ENCODE measurements at places on chromosomes 5 and 9.

DNA sequence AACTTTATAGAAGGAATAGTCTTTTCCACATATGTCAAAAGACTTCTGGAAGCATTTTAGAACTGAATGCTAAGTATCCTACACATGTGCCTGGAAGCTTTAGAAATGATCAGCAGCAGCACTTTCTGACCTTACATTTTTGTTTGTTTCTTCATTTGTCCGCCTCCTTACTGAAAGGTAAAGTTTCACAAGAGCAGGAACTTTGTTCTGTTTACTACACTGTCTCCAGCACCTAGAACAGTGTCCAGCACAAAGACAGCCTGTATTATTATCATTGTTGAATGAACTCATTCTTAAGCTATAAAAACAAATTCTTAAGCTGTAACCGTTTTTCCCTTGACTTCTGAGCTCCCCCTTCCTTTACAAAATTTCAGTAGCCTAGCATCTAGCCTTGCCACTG lies 14.8 kb downstream of the PIP5K1B start:
- DNase-seq = no peak

GRCh38 chr9:127264462-127265219 lies at the start of gene GARNL3:
TSS of gene GARNL3 (plus strand) at chr9:127264774. CDS start at chr9:127264878, 104 bp downstream.
- no peak for DNase-seq

DNA sequence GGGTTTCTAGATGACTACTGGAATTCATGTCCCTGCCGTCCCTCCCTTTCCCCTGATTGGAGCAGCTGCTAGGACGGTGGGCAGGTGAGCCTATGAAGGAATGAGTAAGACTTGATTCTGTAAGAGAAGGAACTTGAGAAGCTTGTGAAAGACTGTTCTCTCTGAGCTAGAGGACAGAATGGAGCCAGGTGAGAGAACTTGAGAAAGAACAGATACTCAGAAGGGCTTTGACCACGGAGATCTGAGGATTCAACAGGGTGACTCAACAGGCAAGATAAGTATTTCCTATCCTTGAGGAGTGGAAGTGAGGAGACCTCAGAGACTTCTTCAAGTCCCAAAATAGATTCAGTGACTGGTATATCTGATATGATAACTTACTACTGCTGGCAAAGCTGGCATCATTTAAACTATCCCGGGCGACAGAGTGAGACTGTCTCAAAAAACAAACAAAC lies 41.9 kb downstream of the HSDL2 start:
- peak; percentile 34 for DNase-seq

DNA sequence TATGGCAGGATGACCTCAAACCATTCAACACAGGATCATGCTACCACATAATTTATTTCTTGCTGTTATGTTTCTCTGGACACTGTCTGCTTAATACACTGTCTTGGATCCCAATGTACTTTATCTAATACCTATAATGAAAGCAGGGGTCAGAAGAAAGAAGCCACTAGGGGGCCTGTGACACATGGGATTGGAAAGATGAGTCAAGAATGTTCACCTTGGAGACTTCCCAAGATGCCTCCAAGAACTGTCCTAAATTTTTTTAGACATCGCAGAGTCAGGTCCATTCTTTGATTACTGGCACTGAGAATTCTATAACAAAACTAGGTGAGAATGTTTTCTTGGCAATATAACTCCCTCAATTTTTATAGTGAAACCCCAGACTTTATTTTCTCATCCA lies 305.8 kb upstream of the SMARCA2 start:
- DNase-seq = no peak

GRCh38 chr9:75422944-75423522 lies 334.7 kb downstream of the OSTF1 start:
- DNase-seq = no peak

GRCh38 chr5:2206293-2207108 lies 323.8 kb upstream of the IRX4 start:
- DNase-seq = no peak

DNA sequence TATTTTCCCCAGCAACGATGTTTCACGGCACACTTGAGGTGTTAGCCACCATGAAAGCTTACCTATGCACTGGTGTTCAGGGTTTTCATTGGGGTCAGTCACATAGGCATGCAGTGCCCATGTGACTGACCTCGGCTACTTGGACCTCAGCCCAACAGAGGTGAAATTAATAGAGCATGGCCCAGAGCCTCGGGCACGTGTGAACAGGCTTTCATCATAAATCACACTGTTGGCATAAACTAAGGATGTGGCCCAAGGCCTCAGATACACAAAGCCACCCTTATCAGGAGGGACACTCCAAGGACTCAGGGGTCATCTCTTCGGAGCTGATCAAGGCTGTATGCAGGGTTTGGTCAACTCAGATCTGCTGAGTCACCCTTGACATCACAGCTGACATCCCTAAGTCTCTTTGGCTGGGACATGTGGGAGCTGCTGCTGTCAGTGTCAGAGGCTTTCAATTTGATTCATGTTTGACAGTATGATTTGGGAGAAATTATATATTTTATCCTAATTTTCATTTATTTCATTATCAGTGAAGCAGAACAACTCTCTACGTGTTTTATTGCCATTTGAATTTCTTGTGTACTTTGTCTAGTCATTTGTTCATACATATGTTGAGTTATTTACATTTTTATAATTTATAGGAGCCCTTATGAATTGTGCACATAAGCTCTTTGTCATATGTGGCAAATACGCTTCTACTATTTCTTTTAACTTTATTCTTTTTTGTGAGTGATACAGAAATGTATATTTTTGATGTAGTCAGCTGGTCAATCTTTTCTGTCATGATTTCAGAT lies 59.7 kb upstream of the ANKRD33B start:
- DNase-seq = peak; percentile 85

- no peak for DNase-seq
These were observed 27.7 kb downstream of the KCTD16 start for GRCh38 chr5:144198386-144198785.

- DNase-seq = no peak
These were observed 146.6 kb downstream of the SEC61B start for GRCh38 chr9:99368341-99369326.

- no peak for DNase-seq
These were observed 21.7 kb upstream of the ADAM19 start for GRCh38 chr5:157597277-157597676.

DNA sequence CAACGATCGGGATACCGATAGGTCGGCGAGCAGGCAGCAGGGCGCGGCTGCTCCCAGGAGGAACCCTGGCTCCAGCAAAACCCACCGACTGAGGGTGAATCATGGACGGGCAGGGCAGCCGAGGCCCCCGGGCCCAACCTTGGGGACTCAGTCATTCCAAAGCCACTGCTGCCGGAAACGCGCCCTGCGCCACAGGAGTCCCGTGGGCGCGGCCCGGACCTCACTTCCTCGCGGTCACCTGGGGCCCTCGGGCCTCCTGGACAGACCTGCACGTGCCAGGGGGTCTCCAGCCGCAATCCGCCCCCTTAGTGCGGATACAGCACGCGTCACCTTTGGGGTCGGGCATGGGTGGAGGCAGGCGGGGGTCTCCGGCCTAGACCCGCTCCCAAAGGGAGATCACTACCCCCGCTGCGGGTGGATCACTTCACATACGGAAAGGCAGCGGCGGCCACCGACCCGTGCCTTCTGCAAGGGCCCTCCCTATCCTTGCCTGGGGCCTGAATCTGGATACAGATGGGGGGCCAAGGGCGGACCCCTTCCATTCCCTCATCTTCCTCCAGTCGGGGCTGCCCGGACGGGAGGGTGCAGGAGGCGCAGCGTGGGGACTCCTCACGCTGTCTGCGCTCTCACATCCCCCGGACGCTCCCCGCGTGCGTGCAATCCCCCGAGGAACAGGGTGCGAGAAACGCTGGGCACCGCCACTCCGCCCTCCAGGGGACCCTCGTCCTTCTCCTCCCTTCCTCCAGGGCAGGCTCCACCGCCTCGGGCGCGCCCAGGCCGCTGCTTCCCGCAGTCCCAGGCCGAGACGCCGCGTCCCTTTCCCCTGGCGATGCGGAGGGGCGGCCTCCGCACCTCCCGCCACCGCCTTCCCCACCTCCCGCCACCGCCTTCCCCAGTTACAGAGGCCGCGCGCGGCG lies 586 bp downstream of the TXN start:
- DNase-seq = peak; percentile 45

GRCh38 chr5:170809551-170809950 lies 26.0 kb downstream of the GABRP start:
- DNase-seq = peak; percentile 11

DNA sequence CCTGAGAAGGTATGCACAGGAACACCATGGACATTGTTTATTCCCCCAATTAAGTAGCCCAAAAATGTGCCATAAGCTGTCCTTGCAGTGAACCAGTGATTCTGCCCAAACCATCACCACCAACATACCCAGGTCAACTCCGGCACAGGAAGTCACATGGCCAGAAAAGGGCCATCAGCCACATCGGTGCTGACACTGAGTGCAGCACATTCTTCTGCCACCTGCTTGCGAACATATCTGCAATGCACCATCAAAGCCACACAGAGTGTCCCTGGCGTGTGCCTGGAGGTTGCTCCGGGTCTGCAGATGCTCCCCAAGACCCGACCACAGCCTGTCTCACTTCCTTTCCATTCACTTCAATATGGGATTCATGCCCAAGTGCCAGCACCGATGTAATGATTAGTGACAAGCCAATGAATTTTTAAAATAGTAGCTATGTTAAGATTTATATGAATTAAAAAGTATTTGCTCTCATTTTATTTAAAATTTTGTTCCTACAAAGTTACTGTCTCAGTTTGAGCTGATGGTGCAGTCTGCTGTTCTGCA lies 37.6 kb downstream of the SYK start:
- no peak for DNase-seq

Measured in K562 (cell line).